Fibroblast of skin of right quadriceps (primary cell): ENCODE measurements at places on chromosomes 11 and 22.

DNA sequence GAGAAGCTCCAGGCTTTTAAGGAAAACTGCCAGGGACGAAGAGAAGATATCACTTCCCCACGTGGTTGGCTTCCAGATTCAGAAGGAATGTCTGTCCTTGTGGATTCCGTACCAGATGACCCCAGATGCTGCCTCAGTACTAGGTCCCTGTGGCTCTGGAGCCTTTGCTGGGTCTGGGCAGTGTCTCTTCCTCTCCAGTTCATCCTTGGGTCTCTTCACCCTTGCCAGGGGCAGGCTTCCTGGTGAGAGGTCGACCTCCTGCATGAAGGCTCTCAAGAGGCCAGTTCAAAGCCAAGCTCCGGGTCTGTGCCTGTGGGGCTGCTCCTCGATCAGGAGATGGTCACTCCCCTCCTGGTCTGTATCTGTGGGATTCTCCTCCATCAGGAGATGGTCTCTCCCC lies 74.7 kb upstream of the B3GAT1 start:
- DNase-seq = no peak

DNA sequence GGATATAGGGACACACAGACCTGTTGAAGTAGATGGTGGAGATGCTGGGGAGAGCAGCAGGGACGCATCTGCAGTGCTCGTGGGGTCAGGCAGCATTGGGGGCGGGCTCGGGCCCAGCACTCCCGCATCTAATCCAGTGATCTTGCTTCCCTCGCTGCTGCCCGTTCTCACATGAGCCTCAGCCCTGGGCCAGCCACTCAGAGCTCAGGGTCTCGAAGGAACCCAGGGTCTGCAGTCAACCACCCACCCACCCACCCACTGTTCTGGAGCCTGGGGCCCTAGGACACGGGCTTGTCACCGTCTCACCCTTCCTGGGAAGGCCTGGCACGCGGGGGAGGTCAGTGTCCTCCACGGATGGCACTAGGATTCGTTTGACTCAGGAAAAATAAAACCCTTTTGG lies 406.0 kb downstream of the TBC1D22A start:
- DNase-seq = no peak

DNA sequence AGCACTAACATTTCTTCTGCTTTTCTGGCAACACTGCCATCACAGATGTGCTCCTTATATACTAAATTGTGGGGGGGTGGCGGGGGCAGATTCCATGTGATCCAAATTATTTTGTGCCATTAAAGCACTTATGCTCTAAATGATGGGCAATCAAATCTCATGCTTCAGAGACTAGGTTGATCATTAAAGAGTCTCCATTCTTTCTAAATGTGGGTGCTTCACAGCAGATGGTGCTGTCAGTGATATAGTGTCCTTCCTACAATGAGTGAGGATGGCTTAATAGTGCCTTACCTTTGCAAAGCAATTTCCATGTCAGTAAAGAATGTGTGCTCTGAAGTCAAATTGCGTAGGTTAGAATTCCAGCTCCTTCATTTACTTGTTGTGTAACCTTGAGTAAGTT lies 589.8 kb downstream of the ETS1 start:
- no peak for DNase-seq

GRCh38 chr11:116867619-116868018 lies 30.2 kb upstream of the APOA1 start:
- no peak for DNase-seq

DNA sequence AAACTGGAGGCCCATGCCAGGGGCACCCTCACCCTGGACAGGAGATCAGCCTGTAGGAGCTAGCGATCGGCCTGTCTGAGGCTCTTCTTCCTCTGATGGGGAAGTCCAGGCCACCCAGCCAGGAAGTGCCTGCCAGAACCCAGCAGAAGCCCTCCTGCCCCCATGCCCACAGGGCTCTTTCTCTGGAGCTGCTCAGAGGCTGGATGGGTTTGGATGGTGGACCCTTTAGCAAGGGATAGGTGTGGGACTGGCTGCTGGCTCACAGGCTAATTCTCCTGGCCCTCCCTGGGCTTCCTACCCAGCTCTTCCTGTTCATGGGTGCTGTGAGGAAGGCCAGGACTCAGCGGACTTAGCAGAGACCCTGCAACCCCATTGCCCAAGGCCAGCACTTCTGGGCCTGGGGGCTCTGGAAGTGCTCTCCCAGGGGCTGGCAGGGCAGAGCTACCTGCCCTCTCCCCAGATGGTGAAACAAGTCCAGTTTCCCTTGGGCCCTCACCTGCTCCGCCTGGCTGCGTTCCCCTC lies 7.6 kb downstream of the FXYD2 start:
- DNase-seq = no peak

DNA sequence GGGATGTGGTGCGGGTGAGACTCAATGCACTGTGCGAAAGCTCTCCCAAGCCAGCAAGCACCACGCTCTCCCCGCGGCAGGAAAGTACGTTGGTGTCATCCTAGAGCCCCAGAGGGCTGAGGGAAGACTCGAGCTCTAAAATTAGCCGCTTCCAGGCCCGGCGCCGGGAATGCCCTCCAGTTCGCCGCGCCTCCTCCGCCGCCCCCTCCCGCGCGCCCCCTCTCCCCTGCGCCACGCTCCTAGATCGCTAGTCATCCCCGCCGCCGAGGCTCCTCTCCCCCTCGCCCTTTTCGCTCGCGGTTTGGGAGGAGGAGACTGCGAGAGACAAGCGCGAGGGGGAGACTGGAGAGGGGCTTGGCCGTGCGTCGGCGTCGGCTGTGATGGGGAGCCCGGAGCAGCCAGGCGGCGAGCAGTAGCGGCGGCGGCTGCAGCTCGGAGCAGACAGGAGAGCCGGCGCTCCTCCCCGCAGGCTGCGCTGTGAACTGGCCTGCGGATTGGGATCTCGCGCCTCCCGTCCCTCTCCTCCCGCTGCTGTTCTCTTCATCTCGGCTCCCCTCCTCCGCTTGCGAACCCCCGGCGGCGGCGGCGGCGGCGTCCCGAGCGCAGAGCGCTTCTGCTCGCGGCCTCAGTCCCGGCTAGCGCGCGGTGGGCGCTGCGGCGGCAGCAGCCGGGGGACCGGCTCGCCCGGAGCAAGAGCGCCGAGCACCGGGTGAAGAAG lies at the start of gene FAT3:
FAT3 (plus strand) TSS at position 412 of the 718 bp plus-strand sequence. CDS start 127,295 bp downstream, outside the sequence.
- peak; percentile 83 for DNase-seq

DNA sequence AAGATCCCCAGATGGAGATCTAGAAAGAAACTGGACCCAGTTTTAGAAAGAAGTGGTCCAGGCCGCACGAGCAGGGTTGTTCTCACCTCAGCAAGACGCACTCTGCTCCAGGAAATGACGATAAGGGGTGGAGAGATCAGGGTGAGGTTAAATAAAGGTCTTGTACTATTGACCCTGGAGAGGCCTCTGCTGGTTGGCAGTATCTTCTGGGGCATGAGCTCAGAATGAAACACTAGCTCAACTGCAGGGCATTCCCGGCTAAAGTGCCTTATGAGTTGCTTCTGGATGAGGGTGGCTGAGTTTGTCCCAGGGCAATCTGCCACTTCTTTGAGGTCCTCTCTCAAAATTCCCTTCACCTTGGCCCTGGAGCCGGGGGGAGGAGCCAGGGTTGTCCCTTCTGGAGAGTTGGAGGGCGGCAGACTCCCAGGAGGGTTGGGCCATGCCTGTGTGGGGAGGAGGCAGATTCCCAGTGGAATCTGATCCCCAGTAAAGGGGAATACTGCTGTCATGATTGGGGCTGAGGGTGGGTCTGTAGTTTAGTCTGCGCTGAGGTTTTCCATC lies 10.9 kb downstream of the USP2 start:
- DNase-seq = no peak

- no peak for DNase-seq
Observed at GRCh38 chr11:19631712-19632498, 80.7 kb upstream of the NAV2 start.

DNA sequence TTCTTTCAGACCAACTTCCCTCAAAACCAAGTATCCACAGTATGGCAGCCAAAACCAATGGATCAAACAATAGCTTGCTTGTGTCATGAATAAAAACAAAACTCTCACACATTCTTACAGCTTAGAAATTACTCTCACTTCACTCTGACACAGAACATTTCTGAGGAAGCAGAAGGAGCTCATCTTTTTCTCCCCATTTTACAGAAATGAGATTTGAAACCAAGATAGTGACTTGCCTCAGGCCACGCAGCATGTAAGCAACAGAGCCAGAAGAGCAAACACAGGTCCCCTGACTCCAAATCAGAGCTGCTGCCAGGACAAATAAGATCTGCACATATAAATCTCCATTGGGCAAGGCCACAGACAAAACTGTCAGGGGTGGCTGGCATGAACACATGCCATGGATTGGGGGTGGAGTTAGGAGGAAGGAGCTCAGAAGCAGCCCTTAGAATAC lies 64.8 kb downstream of the RAB30 start:
- no peak for DNase-seq
